ENCODE measurements at places on chromosomes 6 and 20.

DNA sequence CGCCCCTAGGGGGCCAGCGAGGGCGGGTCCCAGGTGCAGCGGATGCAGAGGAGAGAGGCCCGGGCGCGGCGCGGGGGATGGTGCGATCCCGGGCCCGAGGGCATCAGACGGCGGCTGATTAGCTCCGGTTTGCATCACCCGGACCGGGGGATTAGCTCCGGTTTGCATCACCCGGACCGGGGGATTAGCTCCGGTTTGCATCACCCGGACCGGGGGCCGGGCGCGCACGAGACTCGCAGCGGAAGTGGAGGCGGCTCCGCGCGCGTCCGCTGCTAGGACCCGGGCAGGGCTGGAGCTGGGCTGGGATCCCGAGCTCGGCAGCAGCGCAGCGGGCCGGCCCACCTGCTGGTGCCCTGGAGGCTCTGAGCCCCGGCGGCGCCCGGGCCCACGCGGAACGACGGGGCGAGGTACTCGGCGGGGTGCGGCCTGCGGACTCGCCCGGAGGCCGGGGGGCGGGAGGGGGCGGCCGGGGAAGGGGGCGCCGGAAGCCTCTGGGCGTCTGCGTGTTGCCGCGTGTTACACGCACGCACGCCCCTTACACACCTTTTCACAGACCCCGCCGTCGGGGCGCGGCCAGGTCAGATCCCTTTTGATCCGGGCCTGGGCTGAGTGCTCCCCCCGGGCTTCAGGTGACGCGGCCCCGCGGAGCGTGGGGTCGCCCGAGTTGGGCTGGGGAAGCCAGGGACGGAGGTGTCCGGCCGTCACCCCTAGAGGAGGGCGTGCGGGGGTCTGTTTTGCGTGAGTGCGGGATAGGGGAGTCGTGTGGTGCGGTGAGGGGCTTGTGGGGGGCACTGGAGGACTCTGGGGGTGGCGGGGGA lies 412 bp downstream of the TRIB3 start:
- peak; percentile 21 for DNase-seq

GRCh38 chr6:22363166-22363713 lies 66.4 kb upstream of the PRL start:
- no peak for DNase-seq

- peak; percentile 81 for DNase-seq
These were observed 45.2 kb downstream of the OSTM1 start for GRCh38 chr6:108029226-108029921.

DNA sequence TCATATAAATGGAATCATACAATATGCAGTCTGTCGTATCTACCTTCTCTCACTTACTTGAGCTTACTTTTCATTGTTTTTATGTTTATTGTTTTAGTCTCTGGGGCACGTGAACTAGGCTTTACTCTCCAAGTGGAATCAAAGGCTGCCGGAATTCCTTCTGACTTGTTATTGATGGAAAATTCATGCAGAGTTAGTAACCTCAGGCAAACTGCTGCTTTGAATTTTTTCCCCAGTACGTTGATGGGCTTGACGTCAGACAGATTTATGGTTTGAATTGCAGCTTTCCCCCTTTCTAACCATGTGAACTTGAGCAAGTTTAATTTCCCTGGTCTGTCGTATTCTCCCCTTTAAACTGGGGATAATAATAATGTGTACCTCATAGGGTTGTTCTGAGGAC lies 68.6 kb downstream of the ZDHHC14 start:
- DNase-seq = no peak

DNA sequence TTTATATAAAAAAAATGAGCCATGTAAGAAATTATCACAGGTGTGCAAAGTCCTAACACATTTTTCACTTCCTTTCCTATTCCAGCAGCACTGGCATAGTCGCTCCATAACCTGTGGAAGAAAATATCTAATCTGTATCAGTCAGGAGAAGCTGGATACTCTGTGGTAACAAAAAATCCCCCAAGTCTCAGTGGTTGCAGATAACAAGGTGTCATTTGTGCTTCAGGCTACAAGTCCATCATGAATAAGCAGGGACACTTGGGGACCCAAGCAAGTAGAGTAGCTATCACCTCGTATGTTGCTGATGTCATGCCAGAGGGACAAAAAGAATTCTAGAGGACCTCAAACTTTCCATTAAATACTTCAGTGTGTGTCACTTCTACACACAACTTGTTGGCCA lies 30.3 kb upstream of the SERPINB1 start:
- no peak for DNase-seq

- no peak for DNase-seq
These were observed 26.4 kb upstream of the ZMYND8 start for GRCh38 chr20:47382746-47383415.

DNA sequence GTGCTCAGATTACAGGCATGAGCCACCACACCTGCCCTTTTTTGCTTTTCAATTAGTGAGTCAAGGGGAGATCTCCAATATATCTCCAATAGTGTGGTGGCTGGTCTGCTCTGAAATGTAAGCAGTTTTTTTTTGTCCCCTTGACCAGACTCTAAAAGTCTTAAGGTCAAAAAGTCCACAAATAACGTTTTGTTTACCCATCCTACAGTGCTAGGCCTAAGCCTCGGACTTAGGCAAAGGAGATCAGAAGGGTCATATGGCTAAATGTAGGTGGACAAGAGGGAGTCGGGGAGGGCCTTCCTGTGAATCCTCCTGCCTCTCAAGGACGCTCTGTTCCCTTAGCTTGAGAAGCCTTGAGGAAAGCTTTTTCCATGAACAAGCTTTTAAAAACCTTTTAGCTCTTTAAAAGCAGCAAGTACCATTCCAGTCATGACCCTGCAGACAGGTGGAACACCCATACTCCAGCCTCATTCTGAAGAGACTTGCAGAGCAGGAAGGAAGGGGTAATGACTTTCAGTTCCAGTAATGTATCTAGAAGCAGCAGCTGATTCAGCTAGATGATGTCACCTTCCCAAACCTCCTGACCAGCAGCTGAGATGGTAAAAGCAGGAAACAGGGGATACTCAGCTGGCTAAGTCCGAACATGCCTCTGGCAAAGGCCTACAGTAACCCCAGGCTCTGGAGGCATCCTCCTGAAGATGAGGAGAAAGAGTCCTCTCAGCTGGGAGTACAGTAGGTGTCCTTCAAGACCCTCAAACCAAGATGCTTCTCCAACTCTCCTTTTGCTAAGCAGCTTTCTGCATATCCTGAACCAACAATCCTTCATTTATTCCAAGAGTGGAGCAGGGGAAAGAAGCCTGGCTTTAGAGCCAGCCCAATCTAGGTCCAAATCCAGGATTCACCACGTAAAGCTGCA lies 23.6 kb downstream of the BCL2L1 start:
- DNase-seq = no peak

GRCh38 chr6:88577461-88577860 lies 386.0 kb downstream of the RNGTT start:
- DNase-seq = no peak

DNA sequence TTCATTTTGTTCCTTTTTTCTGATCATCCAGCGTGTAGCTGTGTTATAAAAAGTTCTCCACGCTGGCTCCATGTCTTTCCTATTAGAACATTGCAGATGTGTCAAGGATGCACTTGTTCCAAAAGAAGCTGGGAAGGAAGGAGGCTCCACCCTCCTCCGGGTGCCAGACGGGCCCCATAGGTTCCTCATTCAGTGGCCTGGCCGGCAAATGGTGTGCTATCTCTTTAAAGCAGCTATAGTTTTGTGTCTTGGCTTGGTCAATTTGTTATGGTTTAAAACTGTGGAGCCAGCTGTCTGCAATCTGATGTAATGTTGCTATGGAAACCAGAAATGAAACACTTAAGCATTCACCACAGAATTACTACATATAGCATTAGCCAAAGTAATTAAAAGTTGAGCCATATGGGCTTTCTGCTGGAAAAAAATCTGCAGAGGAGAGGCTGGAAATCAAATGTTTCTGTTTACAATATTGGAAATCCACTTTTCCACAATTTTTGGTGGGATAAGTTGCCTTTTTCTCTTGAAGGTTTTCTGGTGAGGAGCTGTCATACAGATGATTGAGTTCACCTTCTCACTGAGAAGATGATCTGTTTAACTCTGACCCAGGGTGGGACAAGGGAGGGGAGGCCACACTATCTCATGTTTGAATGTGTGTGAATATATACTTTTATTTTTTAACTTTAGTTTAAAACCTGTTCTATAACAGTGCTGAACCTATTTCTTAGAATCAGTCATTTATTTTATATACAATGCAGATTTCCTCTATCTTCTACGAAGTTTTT lies 167.4 kb downstream of the SASH1 start:
- no peak for DNase-seq

GRCh38 chr20:63635431-63636141 lies 8.7 kb upstream of the GMEB2 start:
- no peak for DNase-seq

GRCh38 chr6:123838505-123839234 lies 35.0 kb downstream of the NKAIN2 start:
- peak; percentile 33 for DNase-seq

GRCh38 chr6:7574500-7574899 lies 15.5 kb upstream of the SNRNP48 start:
- DNase-seq = no peak

GRCh38 chr6:126919947-126920346 lies 198.5 kb upstream of the RSPO3 start:
- no peak for DNase-seq

DNA sequence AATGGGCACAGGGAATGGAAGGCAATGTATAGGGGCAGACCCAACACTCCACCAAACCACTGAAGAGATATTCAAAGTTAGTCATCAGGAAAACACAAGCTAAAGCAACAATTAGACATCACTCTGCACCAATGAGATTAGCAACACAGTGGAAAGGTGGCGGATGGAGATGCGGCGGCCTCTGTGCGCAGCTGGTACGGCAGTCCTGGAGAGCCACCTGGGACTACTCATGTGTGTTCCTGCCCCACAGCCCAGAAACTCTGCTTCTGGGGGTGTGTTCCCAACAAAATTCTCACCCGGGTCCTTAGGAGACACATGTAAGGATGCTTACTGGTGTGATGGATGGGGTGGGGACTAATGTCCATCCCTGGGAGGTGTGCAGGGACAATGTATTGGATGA lies 82.4 kb downstream of the DHX35 start:
- no peak for DNase-seq

GRCh38 chr6:163661272-163661671 lies 246.8 kb downstream of the QKI start:
- DNase-seq = no peak

DNA sequence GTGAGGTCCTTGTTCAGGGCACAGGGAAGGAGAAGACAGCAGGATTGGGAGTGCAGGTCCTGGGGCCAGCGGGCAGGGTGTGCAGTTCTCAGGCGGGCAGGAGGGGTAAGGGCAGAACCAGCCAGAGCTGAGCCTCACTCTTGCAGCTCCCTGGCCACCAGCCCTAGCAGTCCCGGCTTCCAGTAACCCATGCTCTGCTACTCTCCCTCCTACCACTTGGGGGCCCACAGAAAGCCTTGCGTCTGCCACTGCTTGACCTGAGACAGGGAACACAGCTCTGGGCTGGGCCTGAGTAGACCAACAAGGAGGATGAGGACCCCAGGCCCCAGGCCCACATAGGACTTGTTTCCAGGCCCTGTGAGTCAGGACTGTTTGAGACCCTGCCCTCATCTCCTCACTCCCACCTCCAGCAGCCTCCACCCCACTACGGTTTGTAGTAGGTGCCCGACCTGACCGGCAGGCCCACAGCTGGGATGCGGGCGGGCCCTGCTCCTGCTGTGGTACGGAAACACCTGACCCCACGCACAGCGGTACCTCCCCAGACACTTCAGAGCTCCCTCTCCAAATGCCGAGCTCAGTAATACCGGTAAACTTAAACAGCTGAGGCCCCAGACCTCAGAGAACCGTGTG lies 39.2 kb downstream of the KCNK5 start:
- DNase-seq = no peak

GRCh38 chr20:37559312-37560027 lies 31.8 kb upstream of the BLCAP start:
- no peak for DNase-seq

DNA sequence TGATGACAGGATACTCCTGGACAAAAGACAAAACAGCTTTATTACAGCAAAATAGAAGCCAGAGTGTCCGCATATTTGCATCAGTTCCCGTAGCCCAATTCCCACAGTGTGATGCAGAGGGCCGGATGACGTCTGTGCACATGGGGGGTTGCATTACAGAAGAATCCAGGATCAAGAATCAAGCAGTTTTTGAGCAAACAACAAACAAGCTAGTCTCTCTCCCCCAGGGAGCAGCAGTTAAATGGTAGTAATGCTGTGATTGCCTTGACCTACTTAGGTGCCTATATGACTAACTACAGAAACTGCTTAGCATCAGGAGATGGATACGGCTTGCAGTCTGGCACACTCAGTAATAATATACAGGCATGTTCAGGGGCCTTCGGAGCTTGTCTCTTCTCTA lies 3.2 kb upstream of the SDHAF4 start:
- no peak for DNase-seq

GRCh38 chr6:130620338-130620781 lies 206.8 kb upstream of the SMLR1 start:
- no peak for DNase-seq

Data from NCI-H2227 treated with DMSO at 0.1 percent for 48 hours (cell line).